ENCODE measurements at places on chromosomes 2 and 18.

- DNase-seq: no peak
These were observed 13.3 kb downstream of the DHX57 start for GRCh38 chr2:38862476-38862875.

- peak; percentile 89 for DNase-seq
These were observed 27.6 kb downstream of the MRPL33 start for GRCh38 chr2:27798948-27799645.

- no peak for DNase-seq
These were observed 238.7 kb downstream of the ERBB4 start for GRCh38 chr2:212299943-212300342.

- DNase-seq: no peak
These were observed at the start of gene DIPK1C for GRCh38 chr18:74457043-74457724. TSS of gene DIPK1C (minus strand) at chr18:74457308. CDS start at chr18:74457259, 49 bp downstream.

DNA sequence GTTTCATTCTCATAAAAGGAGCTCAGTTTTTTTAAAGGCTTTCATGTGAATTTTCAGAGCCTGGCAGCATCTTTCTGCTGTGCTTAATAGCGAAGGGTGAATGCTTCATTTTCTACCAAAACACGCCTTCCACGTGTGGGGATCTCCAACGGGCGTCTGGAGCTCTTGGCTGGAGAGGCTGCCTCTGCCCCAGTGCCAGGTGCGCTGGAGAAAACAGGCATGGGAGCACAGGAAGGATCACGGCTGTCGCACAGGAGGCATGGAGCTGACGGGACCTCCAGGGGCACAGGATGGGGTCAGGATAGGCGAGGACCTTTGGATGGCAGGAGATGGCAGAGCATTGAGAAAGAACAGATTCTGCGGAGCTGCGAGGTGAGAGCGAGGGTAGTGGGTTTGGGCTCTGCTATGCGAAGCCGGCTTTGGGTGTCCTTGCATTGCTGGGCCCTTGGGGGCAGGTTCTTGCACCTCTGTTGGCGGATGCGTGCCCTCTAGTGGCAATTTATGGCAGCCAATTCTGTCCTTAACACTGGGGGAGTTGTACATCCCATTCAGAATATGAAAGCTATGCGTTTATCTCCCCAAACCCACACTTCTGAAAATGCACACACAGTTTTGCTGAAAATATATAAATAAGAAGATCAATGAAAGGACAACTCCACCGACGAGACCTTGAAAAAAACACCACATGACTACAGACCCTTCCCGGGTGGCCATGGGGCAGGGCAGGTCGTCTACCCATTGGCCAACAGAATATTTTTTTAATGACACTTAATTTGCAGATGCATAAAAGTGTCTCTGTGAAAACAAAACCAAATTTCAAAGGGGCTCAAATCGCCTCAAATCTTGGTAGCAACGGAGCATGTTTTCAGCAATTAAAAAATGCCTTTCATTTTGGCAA lies 90.4 kb upstream of the SLC35G4 start:
- DNase-seq: no peak

GRCh38 chr2:13522917-13523821 lies 806.4 kb downstream of the TRIB2 start:
- DNase-seq: no peak

GRCh38 chr18:78771496-78772359 lies 207.9 kb upstream of the SALL3 start:
- DNase-seq: no peak

DNA sequence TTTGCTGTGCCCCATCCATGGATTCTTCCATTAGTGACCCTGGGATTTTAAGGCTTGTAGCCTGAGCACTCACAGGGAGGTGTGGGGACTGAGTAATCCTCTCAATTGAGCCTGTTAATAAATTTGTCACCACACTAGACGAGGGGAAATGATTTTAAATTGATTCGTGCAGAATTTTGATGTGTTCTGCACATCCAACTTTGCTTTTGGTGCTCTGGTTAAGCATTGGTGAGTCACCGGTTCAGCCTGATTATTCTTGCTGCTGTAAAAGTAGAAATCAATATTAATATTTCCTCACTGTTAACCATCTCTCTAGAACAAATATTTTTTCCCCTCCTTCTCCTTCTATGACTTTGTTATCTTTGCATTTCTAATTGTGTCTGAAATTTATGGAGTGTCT lies 482.0 kb downstream of the TSN start:
- DNase-seq: no peak

GRCh38 chr2:132715386-132716351 lies 45.7 kb upstream of the LYPD1 start:
- no peak for DNase-seq

GRCh38 chr2:37436323-37436722 lies 91.9 kb downstream of the QPCT start:
- DNase-seq: no peak

- DNase-seq: no peak
These were observed 46.2 kb upstream of the RPE start for GRCh38 chr2:209956271-209956670.

GRCh38 chr2:2572393-2573204 lies 241.5 kb upstream of the MYT1L start:
- DNase-seq: no peak

GRCh38 chr2:144430722-144431391 lies 89.1 kb downstream of the ZEB2 start:
- DNase-seq: no peak

GRCh38 chr2:39870871-39871270 lies 91.8 kb upstream of the THUMPD2 start:
- no peak for DNase-seq

DNA sequence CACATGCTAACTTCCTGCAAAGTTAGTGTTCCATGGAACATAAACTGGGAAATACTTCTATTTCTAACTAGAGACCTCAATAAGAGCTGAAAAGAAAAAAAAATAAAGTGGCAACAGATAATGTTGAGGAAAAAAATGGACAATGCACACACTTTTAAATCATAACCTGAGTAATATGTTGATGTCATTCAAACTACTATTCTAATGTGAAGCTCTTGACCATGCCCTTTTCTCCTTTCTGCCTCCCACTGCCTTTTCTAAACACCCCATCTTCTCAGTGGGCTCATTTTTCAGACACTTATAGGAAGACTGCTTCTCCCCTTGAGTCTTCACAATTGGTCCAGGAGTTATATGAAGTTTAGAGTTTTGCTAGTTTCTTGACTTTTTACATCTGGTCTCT lies 280.9 kb upstream of the NT5C1B start:
- DNase-seq: no peak

GRCh38 chr2:155250800-155251199 lies 552.3 kb downstream of the KCNJ3 start:
- DNase-seq: no peak

GRCh38 chr2:69436596-69436937 lies 668 bp downstream of the NFU1 start:
- DNase-seq: no peak

GRCh38 chr2:191010887-191011885 lies 2.8 kb downstream of the STAT1 start:
- DNase-seq: no peak

DNA sequence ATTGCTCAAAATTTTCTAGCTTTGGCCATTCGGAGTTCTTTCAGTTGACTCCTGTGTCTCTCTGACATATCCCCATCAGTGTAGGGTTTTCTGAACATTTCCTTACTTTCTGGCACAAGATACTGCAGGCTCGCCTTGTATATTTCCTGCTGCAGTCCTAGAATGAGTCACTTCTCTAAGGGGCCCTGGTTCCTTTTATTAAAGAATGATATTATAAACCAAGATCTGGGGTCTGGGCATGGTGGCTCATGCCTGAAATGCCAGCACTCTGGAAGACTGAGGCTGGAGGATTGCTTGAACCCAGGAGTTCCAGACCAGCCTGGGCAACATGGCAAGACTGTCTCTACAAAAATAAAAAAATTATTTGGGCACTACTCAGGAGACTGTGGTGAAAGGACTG lies 3.0 kb upstream of the RPL37A start:
- no peak for DNase-seq

- DNase-seq: no peak
These were observed 327.1 kb downstream of the EPHA4 start for GRCh38 chr2:221245045-221245444.

Measured in breast epithelium (tissue), 4 donors.